ENCODE measurements at places on chromosomes 1 and 21.

- DNase-seq, result no peak
These were observed 62.6 kb downstream of the ARHGEF16 start for GRCh38 chr1:3516911-3517675.

DNA sequence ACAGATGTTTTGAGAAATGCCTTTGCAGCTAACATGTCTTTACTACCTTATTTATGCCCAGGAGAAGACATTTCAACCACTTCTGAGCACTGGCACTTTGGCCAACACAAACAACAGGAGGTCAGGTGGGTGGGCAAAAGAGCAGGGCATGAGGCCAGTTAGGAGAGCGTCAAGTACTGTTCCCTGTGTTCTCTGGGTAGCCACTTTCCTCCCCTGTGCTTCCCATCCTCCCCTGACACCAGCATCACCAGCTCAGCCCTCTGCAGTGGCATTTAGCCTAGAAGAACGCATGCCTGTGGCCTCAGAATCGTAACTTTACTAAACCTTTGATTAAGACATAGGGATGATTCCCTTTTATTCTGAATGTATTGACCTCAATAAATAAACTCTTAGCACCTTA lies 18.3 kb downstream of the BTG2 start:
- no peak for DNase-seq

DNA sequence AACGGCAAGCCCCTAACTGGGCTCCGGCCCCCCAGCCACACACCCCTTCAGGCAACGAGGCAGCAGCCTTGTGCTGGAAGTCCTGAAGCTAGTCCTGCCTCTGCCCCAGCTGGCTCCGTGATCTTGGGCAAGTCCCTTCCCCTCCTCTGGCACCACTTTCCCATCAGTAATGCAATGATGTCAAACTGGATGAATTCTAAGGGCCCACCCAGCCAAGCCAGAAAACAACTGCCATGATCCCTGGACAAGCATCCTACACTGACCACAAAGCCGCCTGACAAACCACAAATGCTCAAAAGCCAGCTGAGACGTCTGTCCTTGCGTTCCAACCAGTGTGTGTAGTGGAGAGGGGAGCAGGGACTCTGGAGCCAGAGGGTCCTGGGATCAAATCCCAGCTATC lies 26.8 kb downstream of the IFFO2 start:
- DNase-seq, result no peak

GRCh38 chr1:2583331-2583791 lies 3.2 kb upstream of the PRXL2B start:
- DNase-seq, result no peak
